Mucosa of descending colon (tissue), 3 donors: ENCODE measurements at places on chromosomes 7 and 10.
A peak's percentile ranks its signal among the peaks of the same experiment; 100 is the strongest.

- DNase-seq = peak; percentile 50
Measured at GRCh38 chr7:42014625-42015618, 222.1 kb downstream of the GLI3 start.

DNA sequence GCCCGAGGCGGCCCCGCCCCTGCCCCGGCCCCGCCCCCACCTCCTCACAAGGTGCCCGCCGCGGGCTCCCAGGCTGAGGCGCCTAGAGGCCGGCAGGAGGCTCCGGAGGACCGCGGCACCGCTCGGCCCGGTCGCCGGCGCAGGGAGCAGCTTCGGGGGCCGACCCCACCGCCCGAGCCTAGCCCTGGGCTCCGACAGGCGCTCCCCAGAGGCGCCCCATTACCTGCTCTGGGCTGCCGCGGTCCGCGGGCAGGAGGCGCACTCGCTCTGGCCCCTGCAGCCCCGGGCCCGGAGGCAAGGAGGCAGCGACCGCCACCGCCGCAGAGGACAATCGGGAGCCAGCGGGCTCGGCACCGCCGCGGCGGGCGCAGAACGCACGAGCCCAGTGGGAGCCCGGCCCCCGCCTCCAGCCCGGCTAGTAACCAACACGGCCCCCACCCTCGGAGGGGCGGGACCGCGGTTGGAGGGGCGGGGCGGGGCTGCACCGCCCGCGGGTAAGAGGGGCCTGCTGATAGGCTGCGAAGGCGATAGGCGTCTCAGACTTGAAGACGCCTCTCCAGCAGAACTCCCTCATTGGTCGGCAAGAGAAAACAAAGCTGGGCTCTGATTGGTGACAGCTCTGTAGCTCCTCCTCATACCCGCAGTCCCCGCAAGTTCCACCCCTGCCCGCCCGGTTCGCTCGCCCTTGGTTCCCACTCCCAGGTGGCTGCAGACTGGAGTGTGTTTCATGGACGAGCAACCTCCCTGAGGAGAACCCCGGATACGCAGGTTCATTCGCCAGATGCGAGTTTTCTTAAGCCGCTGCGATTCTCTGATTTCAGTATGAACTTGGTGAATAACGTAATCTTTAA, at the start of gene MPP7:
Gene MPP7, minus strand, starts transcription at position 427 of the 851 bp plus-strand sequence. CDS start 64,460 bp downstream, outside the sequence.
- peak; percentile 97 for DNase-seq

- no peak for DNase-seq
Measured at GRCh38 chr7:120054376-120055100, 218.4 kb upstream of the KCND2 start.

DNA sequence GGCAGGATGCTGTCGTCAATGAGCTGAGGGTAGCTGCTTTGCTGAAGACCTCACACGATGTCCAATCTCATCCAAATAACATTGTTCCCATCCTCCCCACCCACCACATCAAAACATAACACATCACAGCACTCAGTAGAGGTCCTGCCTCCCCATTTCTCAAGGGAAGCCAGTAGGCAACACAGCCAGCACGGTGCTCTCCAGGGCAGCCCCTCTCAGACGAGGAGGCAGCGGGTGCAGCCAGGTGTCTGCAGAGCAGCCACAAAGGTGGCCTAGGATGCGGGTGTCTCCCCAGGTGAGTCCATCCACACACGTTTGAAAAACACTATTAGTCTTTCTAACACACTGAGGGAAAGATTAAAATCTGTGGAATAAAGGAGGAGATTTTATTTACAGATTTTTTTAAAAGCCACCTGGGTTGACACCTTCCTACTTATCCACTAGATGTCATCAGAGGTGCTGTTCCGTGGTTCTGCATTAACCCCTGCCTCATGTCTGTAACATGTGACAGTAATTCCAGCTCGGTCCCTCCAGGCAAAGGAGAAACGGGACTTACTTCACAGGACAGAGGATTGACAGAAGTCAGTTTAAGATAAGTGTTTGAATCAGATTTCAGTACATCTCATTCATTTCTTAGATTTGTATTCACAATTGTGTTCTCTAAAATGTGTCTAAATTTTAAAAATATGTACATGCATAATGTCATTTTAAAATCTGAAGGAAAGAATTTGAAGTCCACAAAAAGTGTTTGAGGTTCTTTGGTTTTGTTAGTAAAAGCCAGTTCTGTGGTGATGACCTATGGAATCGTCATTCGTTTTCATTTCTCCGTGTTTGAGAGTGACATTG, 68.0 kb downstream of the LANCL2 start:
- DNase-seq = peak; percentile 39
